ENCODE measurements at places on chromosomes 12 and 14. TPM values are rescaled to one million over a fixed set of nuclear protein-coding genes. Genes with fewer than 3 reads are reported as not detected.

TBC1D30 gene
- total RNA-seq = 9.9 TPM

RGS6 gene
- 0.71 TPM for total RNA-seq

DNA sequence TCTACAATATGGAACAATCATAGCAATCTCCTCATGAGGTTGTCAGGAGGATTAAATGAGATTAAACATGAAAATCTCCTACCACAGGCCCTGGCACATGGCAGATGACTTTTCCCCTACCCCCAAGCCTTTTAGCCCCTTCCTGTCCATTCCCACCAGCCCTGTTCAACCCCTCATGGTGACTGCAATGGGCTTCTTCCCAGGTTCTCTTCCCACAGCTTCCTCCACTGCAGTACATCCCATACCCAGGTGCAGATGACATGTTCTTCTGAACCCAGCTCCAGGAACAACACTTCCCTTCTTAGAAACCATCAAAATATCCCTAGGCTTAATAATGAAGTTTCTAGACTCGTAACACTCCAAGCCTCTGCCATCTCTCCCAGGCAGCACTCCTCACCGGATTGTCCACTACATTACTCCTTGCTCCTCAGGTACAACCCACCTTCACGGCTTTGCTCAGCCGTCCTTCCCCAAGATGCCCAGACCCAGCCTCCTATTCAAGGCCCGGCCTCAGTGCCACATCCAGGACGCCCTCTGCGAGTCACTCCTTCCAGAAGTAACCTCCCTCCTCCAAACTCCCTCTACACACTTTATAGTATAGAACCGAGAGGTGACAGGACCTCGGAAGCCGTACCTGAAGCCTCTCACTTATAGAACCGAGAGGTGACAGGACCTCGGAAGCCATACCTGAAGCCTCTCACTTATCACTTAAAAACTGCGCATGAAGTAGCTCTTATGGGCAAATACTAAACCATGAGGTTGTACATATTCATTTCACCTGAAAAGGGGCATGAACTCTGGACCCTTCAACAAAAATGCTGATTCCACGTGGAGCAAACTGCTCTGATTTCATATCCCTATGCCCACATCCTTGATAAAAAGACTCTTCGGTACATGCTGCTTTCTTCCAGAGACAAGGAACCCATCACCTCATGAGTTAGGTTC lies 1.5 kb downstream of the CRACR2A start:
- no peak for DNase-seq

DNA sequence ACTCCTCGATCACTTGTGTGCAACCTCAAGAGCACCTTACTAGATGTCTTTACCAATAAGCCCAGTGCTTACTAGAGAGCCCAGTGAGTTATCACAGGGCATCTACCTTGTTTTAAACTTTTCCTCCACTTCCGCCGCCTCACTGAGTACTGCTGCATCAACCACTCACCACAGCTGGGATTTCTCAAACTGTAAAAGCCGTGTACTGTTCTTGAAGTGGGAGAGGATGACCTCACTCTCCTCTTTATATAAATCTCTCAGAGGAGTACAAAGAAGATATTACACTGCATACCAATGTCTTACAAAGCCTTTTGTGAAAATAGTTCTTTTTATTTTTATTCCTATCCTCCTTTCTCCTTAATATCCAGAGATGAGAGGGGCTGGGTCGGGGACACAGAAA lies 94.1 kb downstream of the PLCZ1 start:
- DNase-seq = no peak

GRCh38 chr14:33556382-33557121 lies 394.3 kb downstream of the EGLN3 start:
- no peak for DNase-seq

- no peak for DNase-seq
Measured at GRCh38 chr14:65784574-65784973, 372.0 kb downstream of the FUT8 start.

GRCh38 chr12:56151672-56152131 lies 685 bp upstream of the MYL6B start:
- DNase-seq = peak; percentile 70
